ENCODE measurements at places on chromosomes 16 and 17.
A peak's percentile ranks its signal among the peaks of the same experiment; 100 is the strongest.

- no peak for DNase-seq
These were observed 59.0 kb downstream of the ACSM2A start for GRCh38 chr16:20510323-20510722.

GRCh38 chr16:4564661-4565267 lies 8.6 kb downstream of the C16orf96 start:
- no peak for DNase-seq

- peak; percentile 54 for DNase-seq
These were observed 166.3 kb downstream of the MSI2 start for GRCh38 chr17:57422574-57423164.

DNA sequence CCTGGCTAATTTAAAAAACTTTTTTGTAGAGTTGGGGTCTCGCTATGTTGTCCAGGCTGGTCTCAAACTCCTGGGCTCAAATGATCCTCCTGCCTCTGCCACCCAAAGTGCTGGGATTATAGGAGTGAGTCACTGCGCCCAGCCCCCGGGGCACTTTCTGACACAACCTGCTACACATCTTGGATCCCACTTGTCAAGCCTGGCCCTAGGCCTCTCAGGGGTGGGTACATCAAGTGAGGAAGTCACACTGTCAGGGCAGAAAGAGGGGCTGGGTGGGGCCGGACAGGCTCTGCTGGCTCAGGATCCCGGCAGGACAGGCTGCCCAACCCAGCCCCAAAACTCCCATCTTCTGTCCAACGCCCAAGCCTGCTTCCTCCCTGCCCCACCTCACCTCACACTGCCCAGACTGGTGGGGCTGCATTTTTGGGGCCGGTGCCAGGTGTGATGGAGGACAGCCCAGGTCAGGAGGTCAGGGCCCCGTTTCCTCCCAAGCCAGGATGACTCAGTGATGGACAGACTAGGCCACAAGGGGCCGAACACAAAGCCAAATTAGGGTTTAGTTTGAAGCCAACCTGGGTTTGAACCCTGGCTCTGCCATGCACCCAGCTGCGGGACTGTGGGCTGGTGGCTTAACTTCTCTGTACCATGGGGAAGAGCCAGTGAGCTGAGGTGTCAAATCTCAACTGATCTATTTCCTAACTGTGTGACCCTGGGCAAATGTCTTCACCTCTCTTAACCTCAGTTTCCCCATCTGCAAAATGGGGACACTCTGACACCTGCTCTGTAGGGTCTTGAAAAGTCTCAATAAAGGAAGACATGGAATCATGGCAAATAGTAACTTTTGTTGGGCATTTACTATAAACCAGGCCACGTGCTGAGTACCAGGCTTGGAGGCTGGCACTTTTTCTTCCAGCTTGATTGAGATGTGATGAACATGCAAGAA lies 8.9 kb upstream of the PPL start:
- peak; percentile 63 for DNase-seq

DNA sequence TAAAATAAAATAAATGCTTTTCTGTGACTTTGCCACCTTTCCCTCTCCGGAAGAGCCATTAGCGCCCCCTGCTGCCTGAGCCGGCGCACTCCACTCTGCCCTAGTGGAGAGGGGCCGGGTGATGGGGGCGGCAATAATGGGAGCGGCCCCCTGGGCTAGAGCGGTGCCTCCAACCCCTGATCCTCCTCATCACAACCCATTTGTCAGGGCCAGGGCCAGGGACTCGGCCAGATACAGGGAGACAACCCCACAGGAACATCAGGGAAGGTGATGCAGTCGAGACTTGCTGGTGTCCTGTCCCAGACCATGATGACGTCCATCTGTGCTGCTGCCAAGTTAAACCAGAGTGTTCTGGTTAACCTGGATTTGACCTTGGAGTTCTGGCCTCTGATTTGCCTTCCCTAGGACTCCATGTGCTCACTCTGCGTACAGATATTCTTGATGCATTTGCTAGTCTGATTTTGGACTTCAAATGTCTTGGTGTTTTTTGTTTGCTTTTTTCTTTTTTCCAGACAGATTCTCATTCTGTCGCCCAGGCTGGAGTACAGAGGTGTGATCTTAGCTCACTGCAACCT lies 46.1 kb upstream of the BPTF start:
- peak; percentile 70 for DNase-seq

GRCh38 chr16:72568502-72568901 lies 396.5 kb upstream of the PMFBP1 start:
- DNase-seq: no peak

DNA sequence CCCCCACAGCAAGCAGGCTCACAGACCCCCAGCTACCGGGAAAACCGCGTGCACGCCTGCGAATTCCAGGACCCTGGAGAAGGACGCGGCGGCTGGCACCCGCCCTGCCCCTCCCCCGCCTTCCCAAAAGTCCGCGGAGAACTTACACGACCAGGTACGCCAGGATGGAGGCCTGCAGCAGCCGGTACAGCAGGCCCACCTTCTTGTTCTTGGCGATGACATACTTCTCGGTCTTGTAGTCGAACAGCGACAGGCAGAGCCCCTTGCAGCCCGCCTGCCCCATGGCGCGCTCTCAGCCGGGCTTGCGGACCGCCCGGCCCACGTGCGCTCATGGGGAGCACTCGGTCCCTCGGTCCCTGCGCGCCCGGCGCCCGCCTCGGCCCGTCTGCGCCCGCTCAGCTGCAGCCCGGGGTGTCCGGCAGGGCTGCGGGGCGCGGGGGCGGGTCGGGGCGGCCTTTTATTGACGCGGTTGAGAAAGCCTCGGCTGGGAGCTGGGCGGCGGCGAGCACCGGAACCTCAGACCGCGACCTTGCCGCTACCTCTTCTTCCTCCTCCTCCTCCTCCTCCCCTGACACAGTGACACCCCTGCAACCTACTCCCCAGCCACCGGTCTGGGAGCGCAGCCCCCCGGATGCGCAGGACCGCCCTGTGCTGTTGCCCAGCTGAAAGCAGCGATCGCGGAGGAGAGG lies at the start of gene P2RX5:
Gene P2RX5, minus strand, starts transcription at position 433 of the 689 bp plus-strand sequence. Its CDS starts 150 bp downstream, at position 283.
- DNase-seq: no peak

- DNase-seq: peak; percentile 90
These were observed 23.2 kb downstream of the SLC7A6OS start for GRCh38 chr16:68287276-68288251.

DNA sequence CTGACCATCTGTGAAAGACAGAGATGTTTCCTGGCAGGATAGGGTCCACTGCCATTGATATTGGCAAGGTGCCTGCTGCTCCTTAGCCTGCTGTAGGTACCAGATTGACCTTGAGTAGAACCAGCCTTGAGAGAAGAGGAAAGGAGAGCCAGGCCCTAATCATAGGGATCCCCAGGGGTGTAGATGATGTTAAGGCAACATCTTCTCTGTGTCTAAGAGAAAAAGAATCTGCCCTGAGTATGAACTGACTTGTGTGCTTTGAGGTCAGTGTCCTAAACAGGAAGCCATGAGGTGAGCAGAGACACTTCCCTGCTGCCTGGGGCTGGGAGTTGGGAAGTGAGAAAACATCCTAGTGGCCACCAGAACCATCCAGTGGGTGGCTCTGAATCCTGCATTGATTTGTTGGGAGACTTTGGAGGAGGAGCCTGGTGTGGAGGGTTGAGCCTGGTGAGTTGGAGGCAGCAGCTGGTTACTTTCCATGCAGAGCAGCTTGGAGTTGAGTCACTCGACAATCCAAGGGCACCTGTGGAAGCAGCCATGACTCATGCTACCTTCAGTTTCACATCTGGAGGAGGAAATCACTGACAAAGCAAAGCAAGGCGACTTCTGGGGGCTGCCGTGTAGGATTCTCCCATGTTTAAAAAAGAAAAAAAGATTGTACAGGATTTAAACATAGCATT lies 47.8 kb downstream of the BMERB1 start:
- peak; percentile 90 for DNase-seq

DNA sequence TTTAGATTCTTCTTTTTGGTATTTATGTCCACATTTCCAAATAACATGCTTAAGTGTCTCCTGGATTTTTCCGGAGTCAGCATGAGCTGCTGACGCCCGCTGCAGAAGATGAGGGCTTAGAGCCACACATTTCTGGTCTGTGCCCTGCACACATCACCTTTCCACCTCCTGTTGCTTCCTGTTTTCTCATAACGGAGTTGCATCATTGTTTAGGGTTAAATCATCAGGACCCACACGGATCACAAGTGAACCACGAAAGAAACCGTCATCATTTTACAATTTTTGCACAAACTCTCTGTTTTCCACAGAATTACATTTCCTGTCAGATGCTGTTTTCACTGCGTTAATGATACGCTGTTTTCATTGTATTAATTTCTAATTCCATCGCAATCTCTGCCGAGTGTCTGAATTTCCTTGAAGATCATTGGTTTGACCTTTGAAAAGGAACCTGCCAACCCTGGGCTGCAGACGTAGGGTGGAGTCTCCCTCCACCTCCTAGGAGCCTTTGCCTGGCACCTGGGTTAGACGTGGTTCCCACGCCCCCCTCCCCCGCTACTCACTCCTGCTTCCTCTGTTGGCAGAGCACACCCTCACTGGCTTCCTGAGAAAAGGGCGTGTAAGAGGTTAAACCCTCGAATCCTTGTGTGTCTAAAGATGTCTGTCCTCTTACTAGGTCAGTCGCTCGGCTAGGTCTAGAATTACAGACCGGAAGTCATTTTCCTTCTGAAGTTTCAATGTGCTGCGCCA lies 68.2 kb downstream of the RNF213 start:
- DNase-seq: no peak

- peak; percentile 63 for DNase-seq
These were observed 256.9 kb downstream of the C16orf95 start for GRCh38 chr16:87060034-87060986.
